Heart right ventricle (tissue), 16 donors: ENCODE measurements at places on chromosomes 2 and 18. TPM values are rescaled to one million over a fixed set of nuclear protein-coding genes. Genes with fewer than 3 reads are reported as not detected.

DNA sequence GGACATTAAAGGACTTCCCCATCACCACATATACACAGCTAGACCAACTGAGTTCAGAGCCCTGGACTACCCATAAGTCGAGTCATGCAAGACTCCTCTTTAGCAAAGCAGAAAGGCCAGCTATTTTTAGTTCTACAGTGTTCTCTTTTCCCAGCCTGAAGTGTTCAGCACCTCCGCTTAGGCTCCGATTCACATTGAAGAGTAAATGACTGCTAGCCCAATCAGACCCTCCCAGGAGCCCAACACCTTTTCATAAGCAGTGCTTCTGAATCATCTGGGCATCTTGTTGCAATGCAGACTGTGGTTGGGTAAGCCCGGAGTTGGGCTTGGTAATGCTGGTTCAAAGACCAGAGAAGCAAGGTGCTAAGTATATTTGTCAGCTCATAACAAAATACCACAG, 138.6 kb upstream of the MSH6 start:
- no peak for DNase-seq
- H3K36me3 ChIP-seq: no peaks in the 10 kb centered on the region
- H3K27ac ChIP-seq: no peak overlapping the region
- no peaks in the 10 kb centered on the region for H3K4me1 ChIP-seq

The TMEM87B gene
- total RNA-seq: 5.0 TPM

DNA sequence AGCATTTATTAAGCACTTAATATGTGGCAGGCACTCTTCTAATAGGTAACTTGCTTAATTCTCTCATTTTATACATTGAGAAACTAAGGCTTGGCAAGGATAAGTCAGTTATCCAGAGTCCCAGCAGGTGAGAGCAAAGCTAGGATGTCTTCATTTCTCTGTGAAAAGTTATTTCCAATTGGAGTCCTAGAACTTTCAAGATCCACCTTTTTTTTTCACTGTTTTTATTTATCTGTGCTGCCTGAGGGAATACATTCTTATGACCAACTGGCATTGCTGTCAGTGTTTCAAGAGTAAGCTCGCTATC, 56.2 kb upstream of the ETAA1 start:
- peaks cover 5% of the 10 kb centered on the region for H3K27me3 ChIP-seq
- H3K36me3 ChIP-seq: no peaks in the 10 kb centered on the region
- no peak for DNase-seq
- H3K4me1 ChIP-seq: no peaks in the 10 kb centered on the region
- H3K27ac ChIP-seq: no peak overlapping the region

- no peak overlapping the region for H3K4me3 ChIP-seq
- no peaks in the 10 kb centered on the region for H3K27me3 ChIP-seq
- H3K4me1 ChIP-seq: peaks cover 64% of the 10 kb centered on the region
- DNase-seq: peak; percentile 54
- peak overlapping the region; percentile 81 for H3K27ac ChIP-seq
- H3K36me3 ChIP-seq: no peaks in the 10 kb centered on the region
Measured at GRCh38 chr2:1708476-1709334, 35.6 kb downstream of the PXDN start.

The ATP6V1C2 gene
- 0.09 TPM for total RNA-seq

DNA sequence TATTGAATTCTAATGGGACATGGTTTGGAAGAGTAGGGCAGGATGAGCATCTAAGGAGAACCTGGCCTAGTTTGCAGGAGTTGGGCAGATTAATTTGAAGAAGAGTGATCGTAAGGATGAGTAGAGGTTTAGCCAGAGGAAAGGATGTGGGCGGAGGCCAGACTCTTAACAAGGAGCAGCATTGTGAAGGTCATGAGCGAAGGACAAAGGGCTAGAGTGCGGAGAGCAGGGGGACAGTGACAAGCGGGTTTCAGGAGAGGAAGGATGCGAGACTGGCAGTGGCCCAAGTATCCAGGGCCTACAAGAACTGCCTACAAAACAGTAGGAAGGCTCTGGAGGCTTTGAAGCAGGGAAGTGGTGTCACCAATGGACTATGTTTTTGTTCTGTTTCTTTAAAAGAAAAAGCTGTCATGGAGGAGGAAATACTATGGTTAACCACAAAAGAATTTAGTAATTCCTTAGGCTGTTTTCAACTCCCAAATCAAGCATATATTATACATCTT, 20.1 kb downstream of the SLC66A3 start:
- peaks cover 28% of the 10 kb centered on the region for H3K4me1 ChIP-seq
- H3K4me3 ChIP-seq: no peak overlapping the region
- H3K27me3 ChIP-seq: no peaks in the 10 kb centered on the region
- H3K27ac ChIP-seq: peak overlapping the region; percentile 38
- no peak for DNase-seq

DNA sequence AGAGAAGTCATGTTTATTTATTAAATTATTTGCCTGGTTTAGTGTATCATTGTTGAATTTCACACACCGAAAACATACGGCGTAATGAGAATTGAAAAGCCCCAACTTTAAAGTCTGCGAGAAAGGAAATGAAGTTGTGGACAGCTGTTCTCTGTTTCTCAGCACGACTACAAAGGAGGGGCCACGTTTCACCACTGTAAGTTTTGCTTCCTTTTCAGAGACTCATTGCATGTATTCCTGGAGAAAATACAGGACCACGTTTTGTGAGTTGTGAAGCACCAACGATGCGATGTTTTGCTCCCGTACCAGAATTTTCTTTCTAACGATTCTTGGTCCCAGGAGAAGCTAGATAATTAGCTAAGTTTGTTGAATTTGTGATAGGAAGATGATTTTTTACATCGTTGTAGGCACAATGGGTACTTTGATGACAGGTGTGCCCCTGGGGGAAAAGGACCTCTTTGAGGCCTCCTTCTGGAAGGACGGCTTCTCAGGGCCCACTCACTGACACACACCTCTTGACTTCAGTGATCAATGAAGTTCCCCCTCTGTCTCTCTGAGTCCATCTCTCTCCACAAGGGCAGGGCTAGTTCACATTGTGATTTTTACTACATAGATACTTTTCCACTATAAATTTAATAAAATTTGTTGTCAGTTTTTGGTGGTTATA, 23.7 kb upstream of the ACKR3 start:
- no peaks in the 10 kb centered on the region for H3K27me3 ChIP-seq
- no peak for DNase-seq
- no peaks in the 10 kb centered on the region for H3K4me1 ChIP-seq
- H3K36me3 ChIP-seq: no peaks in the 10 kb centered on the region

DNA sequence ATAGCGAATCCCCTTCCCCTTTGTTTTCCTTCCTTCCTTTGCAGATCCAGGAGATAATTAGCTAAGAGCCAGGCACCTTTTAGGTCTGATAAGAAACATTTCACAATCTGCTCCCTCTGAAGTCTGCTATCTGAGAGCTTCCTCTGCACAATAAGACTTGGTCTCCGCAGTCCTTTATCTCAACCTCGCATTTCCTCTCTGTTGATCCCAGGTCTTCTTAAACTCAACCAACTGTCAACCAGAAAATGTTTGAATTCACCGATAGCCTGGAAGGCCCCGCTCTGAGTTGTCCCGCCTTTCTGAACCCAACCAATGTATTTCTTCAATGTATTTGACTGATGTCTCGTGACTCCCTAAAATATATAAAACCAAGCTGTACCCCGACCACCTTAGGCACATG, 78.4 kb upstream of the CTDP1 start:
- H3K4me1 ChIP-seq: peaks cover 4% of the 10 kb centered on the region
- H3K4me3 ChIP-seq: no peak overlapping the region
- H3K36me3 ChIP-seq: no peaks in the 10 kb centered on the region
- H3K27ac ChIP-seq: no peak overlapping the region
- DNase-seq: no peak
- peaks cover 15% of the 10 kb centered on the region for H3K27me3 ChIP-seq

The ANO7 gene
- 3.0 TPM for total RNA-seq

- peaks cover 11% of the 10 kb centered on the region for H3K27me3 ChIP-seq
- no peaks in the 10 kb centered on the region for H3K4me1 ChIP-seq
- H3K36me3 ChIP-seq: no peaks in the 10 kb centered on the region
- H3K27ac ChIP-seq: no peak overlapping the region
Measured at GRCh38 chr2:90645-91312, 44.5 kb upstream of the FAM110C start.
